Adrenal gland (tissue), 19 donors: ENCODE measurements at places on chromosomes 1 and 21. TPM values are rescaled to one million over a fixed set of nuclear protein-coding genes. Genes with fewer than 3 reads are reported as not detected.

DNA sequence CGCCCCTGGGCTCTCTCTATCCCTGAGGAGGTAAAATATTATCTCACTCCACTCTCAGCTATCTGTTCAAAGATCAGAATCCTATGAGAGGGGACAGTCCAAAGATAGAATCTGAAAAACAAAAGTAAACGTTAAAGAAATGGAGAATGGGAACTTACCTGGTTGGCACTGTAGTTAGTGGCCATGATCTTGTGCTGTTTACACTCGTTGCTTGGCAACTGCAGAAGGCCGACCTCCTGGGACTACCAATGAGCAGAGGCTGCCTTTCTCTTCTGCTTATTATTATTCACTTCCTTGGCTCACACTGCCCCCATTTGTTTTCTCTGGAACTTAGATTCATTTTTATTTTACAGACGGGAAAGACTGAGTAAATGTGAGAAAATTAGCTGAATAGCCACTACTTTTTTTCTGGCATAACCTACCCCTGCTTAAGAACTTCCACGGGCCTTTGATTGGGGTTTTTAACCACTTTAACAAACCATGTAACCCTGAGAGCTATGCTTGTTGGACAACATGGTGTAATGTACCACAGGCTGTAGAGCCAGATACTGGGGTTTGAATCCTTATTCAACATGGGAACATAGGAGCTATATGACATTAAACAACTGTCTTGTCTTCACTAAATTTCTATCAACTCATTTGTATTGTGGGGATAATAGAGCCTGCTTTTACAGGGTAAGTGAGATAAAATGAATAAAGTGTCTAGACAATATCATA lies at the start of gene CFAP126:
CFAP126 (minus strand) TSS at position 193 of the 717 bp plus-strand sequence; CDS start at position 185, 8 bp downstream.
- H3K4me3 ChIP-seq: no peak within 1 kb of the TSS
- H3K36me3 ChIP-seq: no peaks in the 10 kb centered on the region
- no peaks in the 10 kb centered on the region for H3K27me3 ChIP-seq
- H3K4me1 ChIP-seq: peaks cover 15% of the 10 kb centered on the region
- H3K27ac ChIP-seq: no peak within 1 kb of the TSS

GRCh38 chr1:214516434-214517326 lies 34.7 kb downstream of the PTPN14 start:
- no peak overlapping the region for H3K27ac ChIP-seq
- no peak for DNase-seq
- H3K27me3 ChIP-seq: no peaks in the 10 kb centered on the region
- no peaks in the 10 kb centered on the region for H3K36me3 ChIP-seq
- no peak overlapping the region for H3K4me3 ChIP-seq
- H3K4me1 ChIP-seq: peaks cover 9% of the 10 kb centered on the region

The FCRLB gene
- total RNA-seq: 1.0 TPM

DNA sequence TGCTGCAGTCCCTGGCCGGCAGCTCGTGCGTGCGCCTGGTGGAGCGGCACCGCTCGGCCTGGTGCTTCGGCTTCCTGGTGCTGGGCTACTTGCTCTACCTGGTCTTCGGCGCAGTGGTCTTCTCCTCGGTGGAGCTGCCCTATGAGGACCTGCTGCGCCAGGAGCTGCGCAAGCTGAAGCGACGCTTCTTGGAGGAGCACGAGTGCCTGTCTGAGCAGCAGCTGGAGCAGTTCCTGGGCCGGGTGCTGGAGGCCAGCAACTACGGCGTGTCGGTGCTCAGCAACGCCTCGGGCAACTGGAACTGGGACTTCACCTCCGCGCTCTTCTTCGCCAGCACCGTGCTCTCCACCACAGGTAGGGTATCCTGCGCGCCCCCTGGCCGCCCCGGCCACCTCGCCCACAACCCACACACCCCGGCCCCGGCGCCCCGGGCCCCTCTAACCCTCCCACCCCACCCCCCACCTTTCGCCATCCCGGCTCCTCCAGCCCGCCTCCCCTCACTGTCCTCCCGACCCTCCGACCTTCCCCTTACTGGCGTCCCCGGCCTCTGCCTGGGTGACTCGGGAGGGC lies 352 bp downstream of the KCNK1 start:
- H3K27me3 ChIP-seq: no peaks in the 10 kb centered on the region
- peak overlapping the region; percentile 2 for H3K4me3 ChIP-seq
- H3K4me1 ChIP-seq: no peaks in the 10 kb centered on the region
- H3K27ac ChIP-seq: peak overlapping the region; percentile 86
- DNase-seq: peak; percentile 41

- H3K27me3 ChIP-seq: no peaks in the 10 kb centered on the region
- DNase-seq: no peak
- no peaks in the 10 kb centered on the region for H3K36me3 ChIP-seq
- H3K27ac ChIP-seq: no peak overlapping the region
These were observed 184.5 kb upstream of the KAZN start for GRCh38 chr1:14413819-14414490.

DNA sequence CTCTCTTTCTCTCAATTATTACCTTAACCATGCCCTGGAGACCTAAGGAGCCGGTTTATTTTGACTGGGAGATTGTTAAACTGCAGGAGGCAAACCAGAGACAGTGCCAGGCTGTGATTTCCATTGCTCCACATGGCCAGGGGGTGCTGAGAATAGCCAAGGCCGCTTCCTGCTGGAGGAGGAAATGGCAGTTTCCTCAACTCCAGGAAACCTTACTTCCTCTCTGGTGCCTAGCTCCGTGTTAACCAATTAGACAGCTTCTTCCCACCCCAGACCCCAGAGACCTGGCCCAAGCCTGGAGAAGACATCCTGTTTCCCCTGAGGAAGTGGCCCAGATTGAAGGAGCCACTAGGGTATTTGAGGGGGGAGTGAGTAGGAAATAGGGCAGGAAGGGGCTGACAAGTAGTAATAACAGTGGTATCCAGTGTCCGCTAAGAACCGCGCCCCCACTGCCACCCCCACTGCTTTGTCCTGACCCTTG lies 161.2 kb downstream of the PLPP3 start:
- H3K36me3 ChIP-seq: no peaks in the 10 kb centered on the region
- peak overlapping the region; percentile 6 for H3K27ac ChIP-seq
- no peaks in the 10 kb centered on the region for H3K27me3 ChIP-seq
- DNase-seq: no peak

DNA sequence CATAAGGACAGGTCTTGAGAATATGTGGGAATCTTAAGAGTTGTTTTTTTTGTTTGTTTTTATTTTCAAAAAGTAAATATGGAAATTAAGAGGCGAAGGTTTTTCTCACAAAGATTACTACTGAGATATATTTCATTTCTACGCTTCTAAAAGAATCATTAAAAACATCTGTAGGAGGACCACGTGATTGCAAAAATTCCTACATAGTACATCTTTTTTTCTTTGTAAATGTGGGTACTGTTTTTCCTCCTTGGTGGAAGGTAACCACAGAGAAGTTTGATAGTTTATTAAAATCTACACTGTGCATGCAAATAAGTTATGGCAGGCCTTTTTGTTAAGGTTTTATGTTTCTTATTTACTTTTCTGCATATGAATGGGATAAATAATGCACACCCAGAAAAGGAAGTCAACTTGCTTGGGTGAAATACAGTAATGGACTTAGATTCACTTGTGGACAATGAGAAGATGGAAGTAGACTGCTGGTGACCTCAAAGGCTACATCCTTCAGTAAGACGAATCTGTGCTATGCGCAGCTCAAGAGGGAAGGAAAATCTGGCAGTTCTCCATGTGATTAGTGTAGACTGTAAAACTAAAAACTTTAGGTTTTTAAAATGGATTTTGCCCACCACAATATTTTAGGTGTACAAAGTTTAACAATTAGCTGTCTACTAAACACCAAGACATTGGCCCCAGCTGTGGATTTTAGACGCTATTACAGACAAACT lies 2.0 kb downstream of the AK5 start:
- no peaks in the 10 kb centered on the region for H3K36me3 ChIP-seq
- peaks cover 11% of the 10 kb centered on the region for H3K4me1 ChIP-seq
- H3K27me3 ChIP-seq: peaks cover 25% of the 10 kb centered on the region
- DNase-seq: no peak
- H3K4me3 ChIP-seq: no peak overlapping the region
